ENCODE measurements at places on chromosomes 3 and 15. TPM values are rescaled to one million over a fixed set of nuclear protein-coding genes. Genes with fewer than 3 reads are reported as not detected.

The THAP10 gene
- 0.55 TPM for total RNA-seq

The CCDC13 gene
- 0.89 TPM for total RNA-seq

The RSL24D1 gene
- 51.6 TPM for total RNA-seq

The CATSPER2 gene
- total RNA-seq, result 1.2 TPM

The TWF2 gene
- total RNA-seq, result 211 TPM

The FRMD5 gene
- not detected for total RNA-seq

The RETNLB gene
- total RNA-seq, result not detected

The ZNF620 gene
- total RNA-seq, result 0.80 TPM

The GRM2 gene
- total RNA-seq, result 0.18 TPM

The SYNPR gene
- not detected for total RNA-seq

The ARGFX gene
- total RNA-seq, result not detected

The MKRN3 gene
- total RNA-seq, result not detected

The KBTBD13 gene
- total RNA-seq, result 1.2 TPM

The STAB1 gene
- 27.2 TPM for total RNA-seq

The LMAN1L gene
- not detected for total RNA-seq

The GPR15 gene
- total RNA-seq, result not detected

The RPN1 gene
- total RNA-seq, result 208 TPM

The FBXL2 gene
- total RNA-seq, result 0.82 TPM

The ACSBG1 gene
- total RNA-seq, result not detected

The KIF23 gene
- not detected for total RNA-seq

The MESP2 gene
- total RNA-seq, result not detected

The ARHGEF3 gene
- total RNA-seq, result 5.1 TPM

The ZNF770 gene
- total RNA-seq, result 55.2 TPM

The MORC1 gene
- total RNA-seq, result not detected

The POTEB gene
- total RNA-seq, result not detected

The CCDC54 gene
- total RNA-seq, result not detected

The FAM219B gene
- 28.2 TPM for total RNA-seq

The IL5RA gene
- total RNA-seq, result not detected

The DNAJB8 gene
- total RNA-seq, result not detected

The PCSK6 gene
- total RNA-seq, result 46.0 TPM

The GOLGA6A gene
- not detected for total RNA-seq

The ZBBX gene
- total RNA-seq, result not detected

The IQCF5 gene
- total RNA-seq, result not detected

The SI gene
- not detected for total RNA-seq

The ATP10A gene
- total RNA-seq, result 0.51 TPM

The RTP4 gene
- total RNA-seq, result not detected

The FGF7 gene
- 1.4 TPM for total RNA-seq

The HRG gene
- 0.46 TPM for total RNA-seq

Data from gastrocnemius medialis (tissue), 4 donors.